ENCODE measurements at places on chromosomes 3 and 15. TPM values are rescaled to one million over a fixed set of nuclear protein-coding genes. Genes with fewer than 3 reads are reported as not detected.

- DNase-seq, result no peak
These were observed 28.8 kb upstream of the TRIM59 start for GRCh38 chr3:160478338-160478737.

DNA sequence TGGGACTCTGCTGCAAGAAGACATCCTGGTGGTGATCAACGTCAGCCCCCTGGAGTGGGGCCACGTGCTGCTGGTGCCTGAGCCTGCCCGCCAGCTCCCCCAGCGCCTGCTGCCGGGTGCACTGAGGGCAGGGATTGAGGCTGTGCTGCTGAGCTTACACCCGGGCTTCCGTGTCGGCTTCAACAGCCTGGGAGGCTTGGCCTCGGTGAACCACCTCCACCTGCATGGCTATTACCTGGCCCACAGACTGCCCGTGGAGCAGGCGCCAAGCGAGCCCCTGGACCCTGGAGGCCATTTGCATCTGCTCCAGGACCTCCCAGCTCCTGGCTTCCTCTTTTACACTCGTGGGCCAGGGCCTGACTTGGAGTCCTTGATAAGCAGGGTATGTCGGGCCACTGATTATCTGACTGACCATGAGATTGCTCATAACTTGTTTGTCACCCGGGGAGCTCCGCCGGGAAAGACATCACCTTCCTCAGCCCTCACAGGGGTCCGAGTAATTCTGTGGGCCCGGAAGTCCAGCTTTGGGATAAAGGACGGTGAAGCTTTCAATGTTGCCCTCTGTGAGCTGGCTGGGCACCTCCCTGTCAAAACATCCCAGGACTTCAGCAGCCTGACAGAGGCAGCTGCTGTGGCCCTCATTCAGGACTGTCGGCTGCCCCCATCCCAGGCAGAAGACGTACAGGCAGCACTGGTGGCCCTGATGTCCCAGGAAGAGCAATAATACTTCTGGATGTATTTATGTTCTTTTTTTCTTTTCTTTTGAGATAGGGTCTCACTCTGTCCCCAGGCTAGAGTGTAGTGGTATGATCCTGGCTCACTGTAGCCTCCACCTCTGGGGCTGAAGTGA lies 7.6 kb downstream of the GDPGP1 start:
- no peak for DNase-seq

DNA sequence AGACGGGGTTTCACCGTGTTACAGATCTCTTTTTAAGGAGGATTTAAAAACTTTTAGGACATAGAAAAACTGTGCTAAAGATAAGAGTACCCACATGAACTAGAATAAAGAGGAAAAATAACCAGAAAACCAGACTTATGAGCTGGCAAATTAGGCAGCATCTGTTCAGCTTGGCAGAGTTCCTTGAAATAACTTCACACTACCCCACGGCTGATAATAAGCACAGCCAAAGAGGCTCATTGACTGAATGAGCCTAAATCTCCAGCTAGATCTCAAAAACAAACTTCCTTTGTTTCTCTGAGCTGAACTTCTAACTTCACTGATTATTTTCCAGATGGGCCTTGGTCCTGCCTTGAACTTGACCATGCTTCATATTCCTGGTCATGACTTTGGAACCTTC lies 26.7 kb upstream of the PIK3R4 start:
- no peak for DNase-seq

GRCh38 chr15:74200871-74201419 lies 1.6 kb downstream of the STRA6 start:
- DNase-seq, result no peak

- no peak for DNase-seq
These were observed 1.4 kb downstream of the STARD9 start for GRCh38 chr15:42576776-42577175.

The CELF6 gene
- total RNA-seq, result 1.9 TPM

The LEKR1 gene
- total RNA-seq, result 1.7 TPM

The SIDT1 gene
- total RNA-seq, result 6.8 TPM
